ENCODE measurements at places on chromosomes 13 and 19.
A peak's percentile ranks its signal among the peaks of the same experiment; 100 is the strongest.

GRCh38 chr19:17202249-17202648, 12.9 kb upstream of the USE1 start:
- DNase-seq: no peak

- DNase-seq: no peak
These were observed 7.5 kb upstream of the ARRDC2 start for GRCh38 chr19:18000480-18000914.

DNA sequence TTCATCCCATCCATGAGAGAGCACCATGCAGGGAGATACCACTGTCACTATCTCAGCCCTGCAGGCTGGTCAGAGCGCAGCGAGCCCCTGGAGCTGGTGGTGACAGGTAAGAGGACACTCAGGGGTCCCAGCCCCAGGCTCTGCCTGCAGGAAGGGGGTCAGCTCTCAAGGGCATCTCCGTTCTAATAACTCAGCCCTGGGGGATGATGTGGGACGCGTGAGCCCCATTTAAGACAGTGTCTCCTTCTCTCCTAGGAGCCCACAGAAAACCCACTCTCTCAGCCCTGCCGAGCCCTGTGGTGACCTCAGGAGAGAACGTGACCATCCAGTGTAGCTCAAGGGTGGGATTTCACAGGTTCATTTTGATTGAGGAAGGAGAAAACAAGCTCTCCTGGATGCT, 15.5 kb upstream of the KIR3DL3 start:
- no peak for DNase-seq

DNA sequence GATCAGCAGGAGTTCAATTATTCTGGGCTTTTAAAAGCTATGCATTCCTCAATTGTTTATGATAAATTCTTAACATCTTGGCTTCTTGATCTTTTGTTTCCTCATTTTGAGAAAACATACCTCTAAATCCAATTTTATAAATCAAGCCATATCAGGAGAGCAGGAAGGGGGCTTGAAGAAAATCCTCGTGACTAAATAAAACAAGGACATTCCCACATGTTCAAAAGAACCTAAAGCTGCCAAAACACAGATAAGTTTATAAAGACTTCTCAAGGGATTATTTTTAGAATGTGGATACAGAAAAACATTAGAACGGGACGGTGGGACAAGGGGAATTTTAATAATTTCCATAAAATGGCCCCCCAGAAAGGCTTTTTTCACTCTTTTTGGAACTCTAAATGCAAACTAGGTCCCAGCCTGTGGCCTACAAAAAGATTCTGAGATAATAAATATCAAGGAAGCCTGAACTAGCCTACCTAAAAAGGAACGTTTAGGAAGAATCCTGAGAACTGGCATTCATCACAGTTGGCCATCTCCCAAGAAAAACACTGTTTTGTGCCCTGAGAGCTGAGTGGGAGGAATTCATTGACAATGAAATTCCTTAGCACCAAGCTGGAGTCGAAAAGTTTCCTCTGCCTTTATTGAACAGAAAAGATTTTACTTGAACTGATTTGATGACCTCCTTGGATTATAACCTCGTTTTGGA, 30.1 kb downstream of the ZAR1L start:
- DNase-seq: no peak

- no peak for DNase-seq
These were observed 634.7 kb downstream of the PCDH17 start for GRCh38 chr13:58266271-58266670.

DNA sequence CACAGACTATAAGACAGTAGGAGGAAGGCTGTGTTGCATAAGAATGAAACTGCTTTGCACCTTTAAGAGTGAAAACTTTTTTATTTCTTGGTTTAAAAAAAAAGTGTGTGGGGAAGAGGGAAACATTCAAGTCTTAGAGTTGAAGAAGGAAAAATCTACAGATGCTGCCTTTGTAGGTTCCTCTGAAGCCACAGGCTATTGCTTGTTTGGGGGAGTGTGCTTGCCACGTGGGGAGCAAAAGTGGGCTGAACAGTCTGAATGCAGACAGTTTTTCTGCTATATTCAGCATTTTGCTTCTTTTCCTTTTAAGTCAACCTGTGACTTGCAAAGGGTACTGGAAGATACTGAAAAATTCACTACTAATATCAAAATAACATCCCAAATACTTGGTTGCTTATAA, 36.9 kb downstream of the EFNB2 start:
- DNase-seq: no peak

- DNase-seq: no peak
These were observed 103.1 kb downstream of the TRPC4 start for GRCh38 chr13:37766502-37766901.

DNA sequence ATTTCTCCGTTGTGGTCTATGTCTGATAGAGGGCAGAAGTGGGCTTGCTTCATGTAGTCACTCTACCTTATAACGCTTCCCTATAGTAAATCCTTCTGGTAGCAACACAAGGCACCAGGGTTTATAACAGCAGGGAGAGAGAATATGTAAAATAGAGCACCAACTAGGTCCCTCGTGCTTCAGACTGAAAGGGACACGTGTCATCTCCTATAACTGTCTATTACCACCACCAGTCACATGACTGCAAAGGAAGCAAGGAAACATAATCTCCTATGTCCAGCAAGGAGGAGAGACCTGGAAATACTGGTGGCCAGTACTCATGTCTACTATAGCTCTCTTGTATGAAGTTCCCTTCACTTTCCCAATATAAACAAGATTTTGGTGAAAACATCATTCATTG, 79.2 kb downstream of the SLAIN1 start:
- no peak for DNase-seq

- no peak for DNase-seq
These were observed 372.7 kb downstream of the LIG4 start for GRCh38 chr13:107842562-107843180.

DNA sequence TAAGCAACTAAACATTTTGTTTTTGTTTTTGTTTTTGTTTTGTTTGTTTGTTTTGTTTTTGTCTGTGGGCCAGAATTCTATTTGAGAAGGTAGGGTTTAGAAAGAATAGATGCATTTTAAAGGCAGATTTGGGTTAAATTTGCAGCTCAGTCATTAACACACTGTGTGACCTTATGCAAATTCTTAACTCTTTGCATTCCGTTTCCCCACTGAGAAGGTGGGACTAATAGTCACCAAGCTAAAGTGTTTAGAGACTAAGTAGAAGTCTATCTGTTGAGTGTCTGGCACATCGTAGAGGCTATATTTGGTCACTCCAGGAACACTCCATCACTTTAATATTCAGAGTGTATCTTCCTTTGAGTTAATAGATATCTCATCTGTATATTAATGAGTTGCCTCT, 87.1 kb downstream of the CCNA1 start:
- no peak for DNase-seq

- DNase-seq: no peak
These were observed 36.8 kb upstream of the TM9SF2 start for GRCh38 chr13:99464441-99464949.

DNA sequence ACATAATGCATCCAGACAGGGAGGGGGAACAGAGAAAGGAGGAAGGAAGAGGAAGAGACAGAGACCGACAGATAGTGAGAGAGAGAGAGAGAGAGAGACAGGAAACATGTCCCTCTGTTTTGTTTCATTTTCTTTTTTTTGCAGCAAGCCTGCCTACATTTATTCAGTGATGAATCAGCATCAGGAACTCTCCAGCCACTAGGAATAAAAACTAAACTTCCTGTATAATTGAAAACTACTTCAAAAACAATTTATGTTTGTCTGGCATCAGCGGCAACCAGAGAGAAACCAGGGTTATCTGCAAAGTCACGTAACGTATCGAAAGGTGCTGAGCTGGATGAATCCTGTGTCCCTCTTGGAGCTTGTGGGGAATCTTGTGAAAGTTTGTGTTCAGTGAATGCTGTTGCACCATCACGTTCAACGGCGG, 148.6 kb upstream of the SOX21 start:
- DNase-seq: no peak

DNA sequence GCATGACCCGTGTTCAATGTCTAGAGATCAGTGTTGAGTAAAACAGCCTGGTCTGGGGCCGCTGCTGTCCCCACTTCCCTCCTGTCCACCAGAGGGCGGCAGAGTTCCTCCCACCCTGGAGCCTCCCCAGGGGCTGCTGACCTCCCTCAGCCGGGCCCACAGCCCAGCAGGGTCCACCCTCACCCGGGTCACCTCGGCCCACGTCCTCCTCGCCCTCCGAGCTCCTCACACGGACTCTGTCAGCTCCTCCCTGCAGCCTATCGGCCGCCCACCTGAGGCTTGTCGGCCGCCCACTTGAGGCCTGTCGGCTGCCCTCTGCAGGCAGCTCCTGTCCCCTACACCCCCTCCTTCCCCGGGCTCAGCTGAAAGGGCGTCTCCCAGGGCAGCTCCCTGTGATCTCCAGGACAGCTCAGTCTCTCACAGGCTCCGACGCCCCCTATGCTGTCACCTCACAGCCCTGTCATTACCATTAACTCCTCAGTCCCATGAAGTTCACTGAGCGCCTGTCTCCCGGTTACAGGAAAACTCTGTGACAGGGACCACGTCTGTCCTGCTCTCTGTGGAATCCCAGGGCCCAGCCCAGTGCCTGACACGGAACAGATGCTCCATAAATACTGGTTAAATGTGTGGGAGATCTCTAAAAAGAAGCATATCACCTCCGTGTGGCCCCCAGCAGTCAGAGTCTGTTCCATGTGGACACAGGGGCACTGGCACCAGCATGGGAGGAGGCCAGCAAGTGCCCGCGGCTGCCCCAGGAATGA, 1.5 kb upstream of the CEACAM5 start:
- peak; percentile 43 for DNase-seq

DNA sequence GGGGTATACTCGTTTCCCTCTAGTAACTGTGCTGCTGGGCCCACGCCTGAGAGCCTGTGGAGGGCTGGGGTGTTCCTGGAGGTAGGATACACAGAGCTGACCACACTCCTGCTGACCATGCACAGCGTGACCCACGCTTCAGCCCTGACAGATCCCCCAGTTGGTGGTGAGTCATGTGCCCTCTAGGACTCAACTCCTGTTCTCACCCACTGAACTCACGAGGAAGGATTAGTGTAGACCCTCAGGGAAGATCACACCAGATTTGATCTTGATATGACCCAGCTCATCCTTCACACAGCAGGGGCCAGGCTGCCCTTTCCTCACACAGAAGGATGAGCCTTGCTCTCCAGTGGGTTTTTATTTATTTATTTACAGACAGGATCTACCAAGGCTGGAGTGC, 13.3 kb upstream of the ACP7 start:
- no peak for DNase-seq

- no peak for DNase-seq
These were observed 13.9 kb downstream of the FCHO1 start for GRCh38 chr19:17765069-17765618.

- DNase-seq: no peak
These were observed 396.9 kb upstream of the SLITRK1 start for GRCh38 chr13:84279166-84279565.

DNA sequence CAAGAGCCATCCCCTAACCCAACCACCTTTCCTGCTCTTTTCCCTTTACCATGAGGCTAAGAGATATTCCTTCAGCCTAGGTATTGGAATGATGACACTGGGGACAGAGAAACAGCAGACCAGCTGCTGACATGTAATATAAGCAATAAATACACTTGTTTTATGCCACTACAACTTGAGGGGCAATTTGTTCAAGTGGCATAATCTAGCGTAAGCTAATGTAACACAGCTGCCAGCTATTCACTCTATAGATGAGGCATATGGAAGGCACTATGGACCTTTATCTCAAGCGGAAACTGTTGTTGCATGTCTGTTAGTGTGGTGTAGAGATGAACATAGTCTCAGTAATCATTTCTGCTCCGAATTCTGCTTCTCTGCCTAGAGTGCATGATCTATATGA, 111.1 kb downstream of the STARD13 start:
- no peak for DNase-seq

DNA sequence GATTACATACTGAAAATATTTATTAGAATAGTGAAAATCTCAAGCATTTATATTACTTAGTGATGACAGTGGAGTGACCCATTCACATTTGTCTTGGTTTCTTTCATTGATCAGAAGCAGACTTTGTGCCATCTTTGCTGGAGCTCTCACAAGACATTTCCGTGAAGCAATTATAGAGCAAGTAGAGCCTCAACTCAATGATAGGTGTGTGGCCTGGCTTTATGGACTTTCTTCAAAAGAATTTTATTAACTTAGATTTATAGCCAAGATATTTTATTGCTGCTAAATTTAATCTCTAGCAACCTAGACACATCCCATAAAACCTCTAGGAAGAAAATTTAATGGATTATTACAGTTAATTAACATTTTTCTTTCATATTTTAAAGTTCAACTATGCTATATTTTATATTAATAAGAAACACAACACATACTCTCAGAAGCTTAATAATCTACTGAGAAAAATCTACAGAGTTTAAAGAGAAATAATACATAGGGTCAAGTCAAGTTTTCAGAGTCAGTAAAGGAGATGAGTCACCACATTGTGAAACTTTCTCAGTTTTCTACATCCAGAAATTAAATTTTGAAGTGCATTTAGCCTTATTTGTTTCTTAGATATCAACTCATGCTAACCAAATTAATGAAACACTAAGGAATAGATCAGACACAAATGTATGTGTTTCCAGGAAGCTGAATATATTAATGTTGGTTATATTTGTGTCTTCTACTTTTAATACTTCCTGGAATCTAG, 160.5 kb downstream of the LACC1 start:
- no peak for DNase-seq

- no peak for DNase-seq
These were observed 3.8 kb downstream of the S1PR2 start for GRCh38 chr19:10227026-10227971.

GRCh38 chr13:25885418-25885817, 166.4 kb downstream of the SHISA2 start:
- no peak for DNase-seq

DNA sequence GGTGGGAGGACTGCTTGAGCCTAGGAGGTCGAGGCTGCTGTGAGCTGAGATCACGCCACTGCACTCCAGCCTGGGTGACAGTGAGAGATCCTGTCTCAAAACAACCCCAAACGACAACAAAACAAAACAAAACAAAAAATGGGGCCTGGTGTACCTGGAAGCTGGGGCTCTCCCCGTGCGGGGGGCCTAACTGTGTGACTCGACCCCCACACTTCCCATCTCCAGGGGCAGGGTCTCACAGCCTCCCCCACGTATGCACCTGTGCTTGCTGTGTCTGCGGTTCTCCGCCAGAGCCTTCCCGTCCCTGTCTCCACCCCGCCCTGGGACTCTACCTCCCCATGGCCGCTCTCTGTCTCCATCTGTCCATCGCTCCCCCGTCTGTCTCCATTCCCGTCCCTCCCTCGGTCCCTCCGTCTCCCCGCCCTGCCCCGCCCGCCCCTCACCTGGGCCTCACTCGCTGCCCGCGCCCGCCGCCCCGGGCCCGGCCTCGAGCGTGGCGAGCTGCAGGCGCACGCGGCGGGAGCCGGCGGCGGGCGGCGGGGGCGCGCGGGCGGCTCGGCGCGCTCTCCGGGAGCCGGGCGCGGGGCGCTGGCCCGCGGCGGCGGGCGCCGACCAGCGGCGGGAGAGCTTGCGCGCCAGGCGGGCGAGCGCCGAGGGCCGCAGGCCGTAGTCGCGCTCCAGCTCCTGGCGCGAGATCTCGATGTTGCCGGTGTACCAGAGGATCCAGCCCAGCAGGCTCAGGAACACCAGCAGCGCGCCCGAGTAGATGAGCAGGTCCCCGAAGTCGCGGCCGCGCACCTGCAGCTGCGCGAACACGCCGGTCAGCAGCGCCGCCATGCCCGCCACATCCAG, 587 bp downstream of the TMEM238 start:
- no peak for DNase-seq

GRCh38 chr13:96020155-96020575, 33.0 kb downstream of the UGGT2 start:
- DNase-seq: no peak

GRCh38 chr13:33968520-33969507, 150.9 kb downstream of the RFC3 start:
- no peak for DNase-seq

Measured in activated T-helper 1 cell treated with Interleukin-2 at 50 U/mL for 16 hours (primary cell).